ENCODE measurements at places on chromosomes 5 and 9. TPM values are rescaled to one million over a fixed set of nuclear protein-coding genes. Genes with fewer than 3 reads are reported as not detected.

DNA sequence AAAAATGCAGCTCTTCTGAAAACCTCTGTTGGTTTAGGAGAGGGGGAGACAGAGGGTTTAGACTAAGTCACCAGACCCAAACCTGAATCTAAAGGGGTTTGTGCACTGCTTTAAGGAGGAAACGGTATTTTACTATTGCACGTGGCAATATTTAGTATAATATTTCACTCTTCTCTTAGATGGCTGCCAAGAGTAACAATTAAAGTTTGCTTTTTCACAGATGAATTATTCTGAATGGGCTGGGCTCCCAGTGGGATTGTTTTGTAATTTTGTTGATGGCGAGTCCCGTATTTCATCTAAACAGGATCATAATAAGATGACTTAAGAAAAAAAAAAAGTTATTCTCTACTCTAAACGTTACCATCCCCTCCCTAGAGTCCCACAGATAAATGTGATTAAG lies 245.4 kb downstream of the PCSK5 start:
- H3K4me1 ChIP-seq: no peaks in the 10 kb centered on the region
- no peak for DNase-seq

GRCh38 chr5:17448877-17449276 lies 49.2 kb upstream of the TAF11L2 start:
- no peaks in the 10 kb centered on the region for H3K27me3 ChIP-seq
- no peaks in the 10 kb centered on the region for H3K36me3 ChIP-seq
- no peak for DNase-seq
- H3K27ac ChIP-seq: no peak overlapping the region
- no peaks in the 10 kb centered on the region for H3K4me1 ChIP-seq

DNA sequence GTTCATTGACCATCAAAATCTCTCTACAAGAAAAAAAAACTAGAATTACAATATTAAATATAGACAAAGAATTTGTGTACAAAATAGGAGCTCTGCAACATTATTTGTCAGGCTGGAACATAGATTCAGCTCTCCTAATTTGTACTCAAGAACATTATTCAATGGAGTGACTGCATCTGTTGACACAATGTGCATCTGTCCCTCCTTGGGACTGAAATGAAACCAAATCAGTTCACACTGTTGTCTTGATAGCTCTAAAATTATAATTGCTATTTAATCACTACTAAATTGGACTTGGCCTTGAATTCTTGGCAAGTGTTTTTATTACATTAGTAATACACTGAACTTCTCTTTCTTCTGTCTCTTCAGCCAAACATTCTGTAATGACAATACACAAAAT lies 47.7 kb downstream of the FTMT start:
- DNase-seq: no peak
- H3K36me3 ChIP-seq: no peaks in the 10 kb centered on the region
- no peak overlapping the region for H3K4me3 ChIP-seq

The SPAAR gene
- total RNA-seq: 1.3 TPM

GRCh38 chr5:74490814-74491213 lies 149.7 kb downstream of the ENC1 start:
- H3K4me3 ChIP-seq: no peak overlapping the region
- H3K4me1 ChIP-seq: no peaks in the 10 kb centered on the region
- DNase-seq: no peak
- no peak overlapping the region for H3K27ac ChIP-seq

DNA sequence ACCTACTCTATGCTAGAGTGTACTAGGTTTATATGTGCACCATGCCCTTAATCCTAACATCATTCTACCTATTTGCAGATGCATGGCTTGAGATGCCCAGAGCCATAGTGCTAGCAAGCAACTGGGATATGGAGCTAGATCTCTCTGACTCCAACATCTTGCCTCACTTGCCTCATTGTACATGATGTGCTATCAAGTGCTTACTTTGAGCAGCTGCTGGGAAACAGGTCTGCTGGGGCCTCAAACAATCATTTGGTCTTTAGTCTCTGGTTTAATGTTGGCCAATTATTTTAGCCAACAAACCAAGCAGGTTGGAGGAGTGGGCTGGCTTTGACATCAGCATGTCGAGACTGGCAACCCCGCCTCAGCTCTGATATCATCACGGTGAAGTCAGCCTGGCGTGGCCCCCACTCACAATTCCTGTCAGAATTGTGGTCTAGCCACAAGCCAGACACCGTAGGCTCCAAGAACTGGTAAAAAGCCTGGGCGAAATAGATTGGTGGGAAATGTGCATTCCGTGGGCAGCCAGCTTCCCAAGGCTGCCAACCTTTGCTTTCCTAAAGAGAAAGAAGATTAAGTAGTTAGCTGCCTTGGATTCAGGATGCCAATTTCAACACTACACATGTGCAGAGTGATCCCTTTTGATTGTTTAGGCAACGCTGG lies 21.1 kb upstream of the GAS1 start:
- no peak for DNase-seq
- H3K27ac ChIP-seq: no peak overlapping the region
- no peaks in the 10 kb centered on the region for H3K36me3 ChIP-seq
- H3K4me1 ChIP-seq: no peaks in the 10 kb centered on the region
- no peaks in the 10 kb centered on the region for H3K27me3 ChIP-seq

DNA sequence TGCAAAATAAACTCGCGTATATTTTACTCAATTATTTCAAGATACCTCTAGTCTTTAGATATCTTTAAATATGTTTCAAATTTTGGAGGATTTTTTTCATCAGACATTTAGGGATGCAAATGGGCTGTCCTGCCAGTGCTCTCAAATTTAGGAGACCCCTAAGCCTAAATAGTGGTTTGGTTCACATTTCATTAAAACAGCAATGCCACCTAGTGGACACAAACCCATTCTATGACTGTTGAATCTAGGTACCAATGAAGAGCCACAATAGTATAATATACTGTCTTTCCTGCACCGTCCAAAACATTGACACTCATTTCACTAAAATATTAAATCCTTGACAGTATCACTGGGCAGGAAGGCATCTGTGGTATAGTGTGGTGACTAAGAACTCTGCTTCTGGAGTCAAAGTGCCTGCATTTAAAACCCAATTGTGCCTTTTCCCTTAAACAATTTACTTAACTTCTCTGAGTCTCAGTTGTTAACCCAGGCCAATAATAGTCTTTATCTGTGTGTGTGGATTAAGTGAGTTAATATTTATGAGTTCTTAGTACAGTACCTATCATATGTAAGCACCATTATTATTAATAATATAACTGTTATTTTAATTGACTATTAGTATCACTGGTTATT lies 148.0 kb downstream of the RORB start:
- H3K4me3 ChIP-seq: no peak overlapping the region
- no peaks in the 10 kb centered on the region for H3K36me3 ChIP-seq
- H3K27ac ChIP-seq: no peak overlapping the region
- H3K4me1 ChIP-seq: no peaks in the 10 kb centered on the region
- no peak for DNase-seq
- H3K27me3 ChIP-seq: no peaks in the 10 kb centered on the region

The TNFSF15 gene
- total RNA-seq: not detected

GRCh38 chr5:61420016-61420415 lies 88.0 kb downstream of the ZSWIM6 start:
- no peak overlapping the region for H3K4me3 ChIP-seq
- H3K27me3 ChIP-seq: no peaks in the 10 kb centered on the region
- no peaks in the 10 kb centered on the region for H3K36me3 ChIP-seq
- DNase-seq: no peak

- no peaks in the 10 kb centered on the region for H3K27me3 ChIP-seq
- no peak overlapping the region for H3K4me3 ChIP-seq
- no peak overlapping the region for H3K27ac ChIP-seq
- no peaks in the 10 kb centered on the region for H3K4me1 ChIP-seq
- no peak for DNase-seq
- H3K36me3 ChIP-seq: no peaks in the 10 kb centered on the region
These were observed 32.5 kb downstream of the THBS4 start for GRCh38 chr5:80067531-80068245.

GRCh38 chr9:114465906-114466900 lies 39.1 kb downstream of the WHRN start:
- no peak overlapping the region for H3K4me3 ChIP-seq
- no peaks in the 10 kb centered on the region for H3K36me3 ChIP-seq
- no peaks in the 10 kb centered on the region for H3K4me1 ChIP-seq

All from gastrocnemius medialis (tissue), 4 donors.